ENCODE measurements at places on chromosomes 16 and 17.

DNA sequence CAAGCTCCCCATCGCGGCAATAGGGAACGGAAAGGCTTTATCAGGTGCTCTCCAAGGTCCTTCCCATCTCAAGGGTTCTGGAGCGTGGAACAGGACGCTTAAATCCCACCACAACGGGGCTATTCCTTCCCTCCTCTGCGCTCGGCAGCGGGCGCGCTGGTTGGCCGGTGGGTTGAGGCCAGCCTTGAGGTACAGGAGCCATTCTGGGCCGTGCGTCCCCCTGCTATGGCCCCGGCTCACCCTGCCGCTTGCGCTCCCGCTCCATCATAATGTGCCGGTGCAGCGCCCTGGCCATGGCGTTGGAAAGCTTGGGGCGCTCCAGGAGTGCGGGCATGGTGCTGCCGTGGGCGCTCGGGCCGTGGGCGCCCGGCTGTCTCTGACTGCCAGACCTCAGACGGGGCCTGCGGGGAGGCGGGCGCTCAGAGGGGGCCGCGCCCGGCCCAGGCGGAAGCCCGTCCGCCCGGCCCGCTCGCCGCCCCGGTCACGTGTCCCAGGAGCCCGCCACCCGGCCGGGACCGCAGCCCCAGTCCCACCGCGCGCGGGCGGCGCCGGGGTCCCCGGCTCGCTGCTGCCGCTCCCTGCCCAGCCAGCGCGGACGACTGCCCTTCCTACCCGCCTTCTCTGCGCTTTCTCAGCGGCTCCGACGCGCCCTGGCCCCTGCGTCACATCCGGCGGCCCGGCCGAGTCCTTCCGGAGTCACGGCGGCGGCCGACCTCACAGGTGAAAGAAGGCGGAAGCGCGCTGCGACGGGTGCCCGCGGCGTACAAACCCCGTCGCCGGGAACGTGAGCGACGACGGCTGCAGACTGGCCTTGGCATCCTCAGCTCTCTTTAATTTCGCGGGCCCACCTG lies at the start of gene GPS2:
TSS of gene GPS2 (minus strand) at position 642 of the 851 bp plus-strand sequence. CDS start at position 334, 308 bp downstream.
- peak; percentile 97 for DNase-seq

- DNase-seq: no peak
Observed at GRCh38 chr17:29573871-29574731, 5.6 kb downstream of the TP53I13 start.

DNA sequence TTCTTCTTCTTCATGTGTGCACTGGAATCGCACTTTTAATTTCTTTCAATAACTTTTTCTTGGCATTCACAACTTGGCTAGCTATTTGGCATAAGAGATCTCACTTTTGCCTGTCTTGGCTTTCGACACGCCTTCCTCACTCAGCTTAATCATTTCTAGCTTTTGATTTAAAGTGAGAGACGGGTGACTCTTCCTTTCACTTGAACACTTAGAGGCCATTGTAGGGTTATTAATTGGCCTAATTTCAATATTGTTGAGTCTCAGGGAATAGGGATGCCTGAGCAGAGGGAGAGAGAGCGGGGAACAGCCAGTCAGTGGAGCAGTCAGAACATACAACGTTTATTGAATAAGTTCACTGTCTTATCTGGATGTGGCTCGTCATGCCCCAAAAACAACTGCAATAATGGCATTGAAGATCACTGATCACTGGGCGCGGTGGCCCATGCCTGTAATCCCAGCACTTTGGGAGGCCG lies 200.3 kb downstream of the SEC14L1 start:
- no peak for DNase-seq

DNA sequence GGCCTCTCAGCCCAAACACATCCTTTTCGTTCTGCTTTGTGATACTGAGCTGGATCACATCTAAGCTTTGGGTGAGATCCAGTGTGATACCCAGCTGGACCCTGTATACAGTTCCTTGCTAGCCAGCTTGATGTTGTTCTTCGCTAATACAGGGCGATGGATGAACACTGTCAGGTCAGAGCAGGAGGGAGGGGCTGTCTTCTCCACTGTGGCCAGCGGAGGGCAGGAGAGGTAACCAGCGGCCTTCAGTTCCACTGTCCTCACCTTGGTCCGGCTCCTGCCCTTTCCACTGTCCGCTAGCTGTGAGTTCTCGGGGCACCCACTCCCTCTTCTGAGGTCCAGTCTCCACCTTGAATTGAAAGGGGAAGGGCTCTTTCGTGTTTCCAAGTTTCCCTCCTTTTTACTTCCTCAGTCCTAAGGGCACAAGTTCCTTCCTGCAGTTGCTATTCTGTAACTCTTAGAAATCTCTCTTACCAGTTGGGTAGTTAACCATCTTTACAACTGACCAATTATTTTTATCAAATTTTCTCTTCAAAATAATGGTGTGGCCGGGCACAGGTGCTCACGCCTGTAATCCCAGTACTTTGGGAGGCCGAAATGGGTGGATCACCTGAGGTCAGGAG lies 3.0 kb upstream of the ZNF213 start:
- peak; percentile 68 for DNase-seq

DNA sequence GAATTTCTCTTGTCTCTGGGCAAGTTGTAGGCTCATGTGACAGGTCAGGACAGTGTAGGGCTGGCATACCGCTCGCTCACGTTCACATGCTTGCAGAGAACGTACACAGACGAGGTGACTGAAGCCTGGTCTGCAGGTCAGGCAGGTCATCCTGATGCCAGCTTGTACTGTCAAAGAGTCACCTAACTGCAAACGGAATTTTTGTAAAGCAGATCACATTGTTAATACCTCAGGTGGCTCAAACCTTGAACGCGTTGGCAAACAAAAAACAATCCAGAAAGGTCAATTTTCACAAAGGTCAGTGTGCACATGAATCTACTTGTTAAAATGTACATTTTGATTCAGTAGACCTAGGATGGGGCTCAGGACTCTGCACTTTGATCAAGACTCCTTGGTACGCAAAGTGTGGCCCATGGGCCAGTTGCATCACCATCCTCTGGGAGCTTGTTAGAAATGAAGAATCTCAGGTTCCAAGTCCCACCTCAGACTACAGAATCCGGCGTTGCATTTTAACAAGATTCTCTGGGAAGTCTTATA lies 28.6 kb downstream of the ANKRD40 start:
- DNase-seq: no peak

DNA sequence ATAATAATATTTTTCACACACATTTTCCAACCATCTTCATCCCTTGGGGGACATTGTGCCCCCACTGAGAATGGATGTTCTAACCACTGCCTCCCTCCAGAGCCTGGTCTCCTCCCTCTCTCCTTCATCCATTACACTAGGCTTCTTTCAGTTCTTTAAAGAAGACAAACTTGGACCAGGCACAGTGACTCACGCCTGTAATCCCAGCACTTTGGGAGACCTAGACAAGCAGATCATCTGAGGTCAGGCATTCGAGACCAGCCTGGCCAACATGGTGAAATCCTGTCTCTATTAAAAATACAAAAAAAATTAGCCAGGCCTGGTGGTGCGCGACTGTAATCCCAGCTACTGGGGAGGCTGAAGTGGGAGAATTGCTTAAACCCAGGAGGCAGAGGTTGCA lies 6.5 kb downstream of the ALOX15 start:
- DNase-seq: no peak

DNA sequence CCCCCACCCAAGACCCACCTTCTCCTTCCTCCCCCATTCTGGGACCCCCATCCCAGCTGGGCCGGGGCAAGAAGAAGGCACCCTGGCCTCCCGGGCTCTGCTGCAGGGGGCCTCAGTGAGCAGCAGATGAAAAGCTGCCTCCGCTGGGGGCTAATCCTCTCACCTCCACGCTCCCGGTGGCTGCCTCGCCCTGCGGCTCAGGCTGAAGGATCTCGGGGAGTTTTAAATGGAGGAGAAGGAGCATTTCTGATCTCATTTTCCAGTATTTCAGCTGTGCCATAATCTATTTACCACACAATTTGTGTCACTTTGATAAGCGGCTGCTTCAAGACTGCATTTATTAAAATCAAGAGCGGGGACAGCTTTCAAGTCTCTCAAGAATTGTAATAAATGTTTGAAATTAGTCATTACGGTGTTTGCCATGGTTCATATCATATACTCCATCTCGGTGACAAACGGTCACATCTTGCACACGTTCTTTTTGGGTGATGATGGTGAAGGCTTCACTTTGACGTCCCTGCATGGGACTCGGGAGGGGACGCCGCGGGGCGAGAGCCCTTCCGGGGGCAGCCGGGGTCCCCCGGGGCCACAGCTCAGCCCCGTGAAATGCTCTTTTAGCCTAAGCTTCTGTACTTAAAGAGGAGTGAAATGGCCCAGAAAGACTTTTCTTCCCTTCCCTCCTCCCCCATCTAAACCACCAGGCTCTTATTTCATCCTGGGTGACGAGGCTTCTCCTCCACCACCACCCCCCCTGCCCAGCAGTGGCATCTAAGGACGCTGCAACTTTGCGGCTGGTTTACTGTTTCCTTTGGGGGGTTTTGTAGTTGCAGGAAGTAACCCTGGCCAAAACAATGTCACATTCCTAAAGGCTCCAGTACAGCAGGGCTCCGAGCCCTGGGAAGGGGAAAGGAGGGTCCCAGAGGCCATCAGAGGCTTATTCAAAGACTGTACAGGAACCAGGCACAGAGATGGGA lies 313.1 kb upstream of the TNRC6C start:
- DNase-seq: no peak

- no peak for DNase-seq
Observed at GRCh38 chr16:57318240-57318970, 33.9 kb upstream of the PLLP start.

DNA sequence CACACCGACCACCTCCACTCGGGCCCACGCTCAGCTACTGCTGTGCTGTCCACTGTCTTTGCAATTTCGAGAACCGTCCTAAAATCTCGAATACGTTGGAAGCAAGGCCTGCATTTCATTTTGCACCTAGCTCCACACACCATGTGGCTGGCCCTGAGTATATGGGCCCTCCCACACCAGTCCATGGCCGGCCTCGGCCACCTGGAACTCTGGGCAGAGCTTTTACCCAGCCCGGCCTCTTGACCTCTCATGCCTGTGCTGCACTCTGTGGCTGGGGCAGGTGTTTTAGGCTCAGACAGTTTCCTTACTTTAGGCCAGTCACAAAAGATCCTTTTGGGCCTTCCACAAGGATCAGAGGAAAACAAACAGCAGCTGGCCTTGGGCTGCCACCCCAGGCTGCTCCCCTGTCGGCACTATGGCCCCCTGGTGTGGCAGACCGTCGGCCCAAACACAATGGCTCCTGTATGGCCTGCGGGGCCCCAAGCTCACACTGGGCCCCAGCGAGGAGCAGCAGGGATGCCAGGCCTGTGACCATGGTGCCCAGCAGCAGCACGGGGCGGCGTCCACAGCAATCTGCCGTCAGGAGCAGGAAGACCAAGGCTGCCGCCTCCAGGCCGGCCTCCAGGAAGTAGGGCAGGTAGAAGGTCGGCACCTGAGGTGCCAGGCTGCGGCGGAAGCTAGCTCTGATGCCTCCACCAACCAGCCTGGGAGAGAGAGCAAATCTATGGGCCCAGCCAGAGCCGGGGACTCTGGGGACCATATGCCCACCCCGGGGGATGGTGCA lies 2.5 kb downstream of the SLC22A31 start:
- no peak for DNase-seq

GRCh38 chr16:65991149-65991701 lies 375.3 kb upstream of the CDH5 start:
- no peak for DNase-seq

DNA sequence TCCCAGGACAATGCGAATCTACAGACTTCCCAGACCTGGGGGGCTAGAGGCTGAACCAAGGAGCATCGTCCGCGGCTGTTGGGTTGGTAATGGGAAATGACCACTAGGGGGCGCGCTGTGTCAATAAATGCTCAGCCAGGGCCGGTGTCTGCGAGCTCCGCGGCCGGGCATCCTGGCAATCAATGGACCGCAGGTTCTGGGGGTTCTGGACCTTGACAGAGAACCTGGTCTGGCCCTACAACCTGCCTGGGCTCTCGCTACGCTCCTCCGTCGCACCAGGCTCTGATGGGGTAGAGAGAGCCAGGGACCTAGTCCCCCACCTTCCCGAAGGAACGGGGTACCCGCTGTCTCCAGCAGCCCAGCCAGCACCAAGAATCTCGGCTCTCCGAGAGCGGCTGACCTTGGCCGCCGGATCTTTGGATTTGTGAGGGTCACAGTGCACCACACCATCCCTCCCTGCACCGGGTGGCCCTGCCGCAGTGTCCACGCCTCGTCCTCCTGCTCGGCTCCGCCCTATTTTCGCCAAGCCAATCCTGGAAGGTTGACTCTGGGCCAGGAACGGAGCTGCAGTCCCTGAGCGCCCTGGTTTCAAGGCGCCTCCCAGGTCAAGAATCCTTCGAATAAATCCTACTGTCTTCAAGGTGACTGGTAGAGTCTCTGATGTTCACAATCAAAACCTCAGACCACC lies 20.4 kb upstream of the BEAN1 start:
- DNase-seq: peak; percentile 90

DNA sequence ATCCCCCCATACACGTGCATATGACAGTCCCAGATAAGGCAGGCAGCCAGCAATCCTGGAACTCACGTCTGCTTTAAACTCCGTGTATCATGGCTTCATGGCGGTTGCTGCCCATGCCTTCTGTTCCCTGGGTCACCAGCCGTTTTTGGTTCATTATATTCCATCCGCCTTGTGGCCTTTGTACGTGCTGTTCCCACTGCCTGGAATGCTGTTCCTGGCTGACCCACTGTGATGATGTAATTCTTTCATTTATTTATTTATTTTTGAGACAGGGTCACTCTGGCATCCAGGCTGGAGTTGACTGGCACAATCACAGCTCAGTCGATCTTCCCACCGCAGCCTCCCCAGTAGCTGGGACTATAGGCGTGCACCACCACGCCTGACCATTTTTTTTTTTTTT lies 136.7 kb upstream of the GSE1 start:
- DNase-seq: no peak
